ENCODE measurements at places on chromosomes 2 and 18.

- DNase-seq, result no peak
These were observed 177.8 kb upstream of the SCN7A start for GRCh38 chr2:166671801-166672200.

GRCh38 chr2:138842341-138842740 lies 62.2 kb upstream of the NXPH2 start:
- no peak for DNase-seq

DNA sequence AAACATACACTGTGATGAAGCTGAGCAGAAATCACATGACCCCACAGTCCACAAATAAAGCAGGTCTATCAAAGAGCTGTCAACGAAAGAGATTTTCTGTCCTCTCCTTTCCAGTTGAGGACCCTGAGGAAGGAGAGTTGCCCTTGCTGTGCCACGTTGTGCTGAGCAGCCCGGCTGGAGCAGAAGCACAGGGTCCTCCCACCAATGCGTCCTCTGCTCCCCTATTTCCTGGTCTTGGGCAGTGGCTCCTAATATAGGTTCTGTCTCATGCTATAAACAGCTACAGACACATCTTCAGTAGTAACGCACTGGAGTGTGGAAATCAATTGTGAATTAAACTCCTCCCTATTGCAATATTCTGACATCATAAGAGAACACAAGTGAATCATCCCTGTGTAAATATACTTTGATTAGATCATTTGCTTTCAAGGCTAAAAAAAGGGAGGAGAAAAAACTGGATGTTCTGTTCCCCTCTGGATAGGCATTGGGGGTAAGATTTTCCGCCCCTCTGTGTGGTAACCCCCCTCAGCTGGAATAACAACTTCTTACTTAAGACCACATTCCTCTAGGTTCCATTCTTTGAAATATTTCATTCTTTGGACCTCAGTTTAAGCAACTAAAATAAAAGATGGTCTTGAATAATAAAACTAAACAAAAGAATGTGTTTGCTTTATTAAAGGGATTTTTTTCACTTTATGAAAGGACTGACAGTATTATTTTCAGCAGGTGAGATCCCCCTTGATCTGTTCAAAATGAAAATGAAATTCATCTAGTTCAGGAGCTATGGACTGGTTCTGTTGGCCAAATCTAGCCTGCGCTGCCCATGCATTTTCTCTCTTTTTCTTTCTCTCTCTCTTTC lies 8.3 kb upstream of the RHOB start:
- no peak for DNase-seq

GRCh38 chr2:156999661-157000060 lies 257.8 kb upstream of the GALNT5 start:
- DNase-seq, result no peak

DNA sequence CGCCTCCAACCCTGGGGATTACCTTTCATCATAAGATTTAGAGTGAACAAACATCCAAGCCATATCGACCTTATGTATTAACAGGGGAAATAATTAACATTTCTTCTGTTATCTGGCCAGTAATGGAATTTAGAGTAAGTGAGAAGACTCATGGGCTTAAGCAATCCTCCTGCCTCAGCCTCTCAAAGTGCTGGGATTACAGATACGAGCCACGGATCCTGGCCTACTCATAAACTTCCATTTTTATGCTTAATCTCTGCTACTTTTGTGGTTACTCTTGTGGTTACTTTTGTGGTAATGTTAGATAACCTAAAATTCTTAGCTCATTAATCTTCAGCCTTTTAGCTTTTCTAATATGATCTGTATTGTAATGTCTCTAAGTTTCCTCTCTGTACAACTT lies 159.3 kb upstream of the SLC8A1 start:
- DNase-seq, result no peak

DNA sequence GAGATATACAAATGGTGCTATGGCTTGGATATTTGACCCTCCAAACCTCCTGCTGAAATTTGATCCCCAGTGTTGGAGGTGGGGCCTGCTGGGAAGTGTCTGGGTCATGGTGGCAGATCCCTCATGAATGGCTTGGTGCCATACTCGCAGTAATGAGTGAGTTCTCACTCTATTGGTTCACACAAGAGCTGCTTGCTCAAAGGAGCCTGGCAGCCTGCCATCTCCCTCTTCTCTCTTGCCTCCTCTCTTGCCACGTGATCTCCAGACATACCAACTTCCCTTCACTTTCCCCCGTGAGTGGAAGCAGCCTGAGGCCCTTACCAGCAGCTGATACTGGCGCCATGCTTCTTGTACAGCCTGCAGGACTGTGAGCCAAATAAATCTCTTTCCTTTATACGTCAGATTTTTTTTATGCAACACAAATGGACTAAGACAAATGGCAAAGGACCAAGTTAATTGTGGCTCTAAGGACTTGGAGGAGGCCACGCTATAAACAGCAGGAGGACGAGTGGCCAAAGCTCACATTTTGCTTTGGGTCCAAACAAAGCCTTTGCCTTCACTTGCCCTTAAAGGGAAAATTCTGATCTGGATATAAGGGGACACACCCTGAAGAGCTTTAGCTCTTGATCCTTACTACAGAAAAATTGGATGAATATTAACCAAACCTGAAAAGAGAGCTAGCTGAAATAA lies 214.7 kb downstream of the SS18 start:
- no peak for DNase-seq

DNA sequence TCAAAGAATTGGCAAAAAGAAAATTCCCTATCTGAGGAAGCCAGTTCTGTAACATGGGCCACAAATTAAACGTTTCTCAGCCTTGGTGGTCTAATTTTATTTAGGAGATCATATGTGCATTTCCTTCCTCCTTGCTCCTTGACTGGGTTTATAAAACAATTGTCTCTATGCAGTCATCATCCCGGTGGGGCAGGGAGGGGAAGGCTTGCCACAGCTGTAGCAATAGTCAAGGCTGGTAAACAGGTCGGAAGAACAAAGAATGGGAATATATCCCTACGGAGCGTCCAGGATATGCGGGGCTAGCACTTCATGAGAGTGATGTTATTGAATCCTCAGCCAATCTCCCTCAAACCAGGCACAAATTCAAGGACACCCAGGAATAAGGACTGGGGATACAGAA lies 143.8 kb downstream of the RNF152 start:
- DNase-seq, result no peak

- no peak for DNase-seq
These were observed 19.0 kb downstream of the TTLL4 start for GRCh38 chr2:218729640-218730039.

- DNase-seq, result no peak
These were observed 17.9 kb downstream of the CAPN10 start for GRCh38 chr2:240604291-240604938.

DNA sequence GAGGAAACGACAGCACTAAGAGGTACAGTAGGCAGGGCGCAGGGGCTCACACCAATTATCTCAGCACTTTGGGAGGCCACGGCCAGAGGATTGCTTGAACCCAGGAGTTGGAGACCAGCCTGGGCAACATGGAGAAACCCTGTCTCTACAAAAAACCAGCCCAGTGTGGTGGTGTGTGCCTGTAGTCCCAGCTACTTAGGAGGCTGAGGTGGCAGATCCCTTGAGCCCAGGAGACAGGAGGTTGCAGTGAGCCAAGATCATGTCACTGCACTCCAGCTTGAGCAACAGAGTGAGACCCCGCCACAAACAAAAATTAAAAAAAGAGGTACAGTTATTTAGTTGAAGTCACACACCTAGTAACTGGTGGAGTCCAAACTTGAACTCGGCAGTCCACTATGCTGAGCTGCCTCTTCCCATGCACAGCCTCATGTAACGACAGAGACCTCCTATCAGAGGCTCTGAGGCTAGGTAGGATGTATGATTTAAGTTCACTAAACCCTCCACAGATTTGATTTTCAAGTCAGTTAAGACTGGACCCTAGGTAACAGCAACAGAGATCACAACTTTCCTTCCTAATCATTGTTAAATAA lies 8.7 kb downstream of the STK17B start:
- no peak for DNase-seq

DNA sequence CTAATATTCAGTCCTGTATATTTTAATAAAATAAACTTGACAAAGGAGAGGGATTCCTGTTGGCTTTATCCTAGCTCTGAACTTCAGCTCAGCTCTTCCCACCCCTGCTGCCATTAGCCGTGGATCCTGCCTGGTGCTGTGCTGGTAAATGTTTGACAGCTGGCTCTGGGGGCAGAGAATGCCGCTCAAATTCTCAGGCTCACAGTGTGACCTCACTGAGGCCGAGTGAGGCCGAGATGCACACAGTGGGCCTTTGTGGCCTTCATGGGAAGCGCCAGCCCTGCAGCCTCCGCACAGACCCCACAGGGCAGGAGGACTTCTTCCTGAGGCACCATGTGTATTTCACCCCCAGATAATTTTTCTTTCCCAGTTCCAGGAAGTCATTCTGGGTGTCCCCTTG lies 16.5 kb upstream of the FAHD2A start:
- DNase-seq, result no peak

DNA sequence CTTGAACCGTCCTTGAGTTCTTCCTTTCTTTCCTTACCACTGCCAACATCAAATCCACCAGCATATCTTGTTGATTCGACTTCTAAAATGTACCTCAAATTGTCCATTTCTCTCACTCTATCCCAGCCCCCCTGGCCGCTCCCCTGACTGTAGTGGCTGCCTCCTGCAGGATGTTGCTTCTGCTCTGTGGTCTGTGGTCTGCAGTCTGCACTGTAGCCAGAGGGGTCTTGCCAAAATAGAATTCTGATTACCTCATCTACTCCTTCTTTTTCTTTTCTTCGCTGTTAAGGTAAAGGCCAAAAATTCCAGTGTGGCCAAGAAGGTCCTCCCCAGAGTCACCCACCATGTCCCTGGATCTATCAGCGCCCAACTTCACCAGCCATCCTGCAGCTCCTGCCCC lies 79.5 kb upstream of the ALPP start:
- DNase-seq, result no peak

DNA sequence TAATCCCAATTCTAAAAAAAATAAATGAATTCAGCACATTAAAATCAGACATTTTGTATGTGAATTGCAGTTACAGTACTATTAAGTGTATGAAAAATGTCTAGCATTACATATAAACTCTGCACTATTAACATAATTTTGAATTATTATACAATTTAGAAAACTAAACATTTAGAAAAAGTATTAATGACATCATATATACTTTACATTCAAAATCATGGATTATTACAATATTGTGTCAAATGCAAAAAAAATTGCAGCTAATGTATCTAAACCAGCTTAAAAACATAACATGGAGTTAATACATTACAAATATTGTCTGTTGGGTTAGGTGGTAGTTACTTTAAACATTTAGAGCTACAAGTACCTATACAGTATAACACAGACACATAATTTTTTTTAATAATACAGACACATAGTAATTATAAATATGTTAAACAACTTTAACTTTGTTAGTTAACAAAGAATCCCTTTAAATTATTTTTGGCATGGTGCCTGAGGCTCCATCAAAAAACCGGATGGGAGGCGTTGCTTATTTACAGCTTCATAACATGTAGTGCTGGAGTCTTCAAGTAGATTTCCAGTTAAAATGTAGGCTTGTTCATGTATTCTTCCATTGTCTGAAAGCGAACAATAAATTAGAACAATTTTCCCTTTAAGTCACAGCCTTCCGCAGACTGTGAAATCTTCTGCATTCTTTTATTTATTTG lies 79.1 kb downstream of the AP1S3 start:
- no peak for DNase-seq

- peak; percentile 2 for DNase-seq
These were observed 90.1 kb upstream of the TGFA start for GRCh38 chr2:70643715-70644114.

- no peak for DNase-seq
These were observed 571.5 kb downstream of the SLC4A3 start for GRCh38 chr2:220198896-220199295.

DNA sequence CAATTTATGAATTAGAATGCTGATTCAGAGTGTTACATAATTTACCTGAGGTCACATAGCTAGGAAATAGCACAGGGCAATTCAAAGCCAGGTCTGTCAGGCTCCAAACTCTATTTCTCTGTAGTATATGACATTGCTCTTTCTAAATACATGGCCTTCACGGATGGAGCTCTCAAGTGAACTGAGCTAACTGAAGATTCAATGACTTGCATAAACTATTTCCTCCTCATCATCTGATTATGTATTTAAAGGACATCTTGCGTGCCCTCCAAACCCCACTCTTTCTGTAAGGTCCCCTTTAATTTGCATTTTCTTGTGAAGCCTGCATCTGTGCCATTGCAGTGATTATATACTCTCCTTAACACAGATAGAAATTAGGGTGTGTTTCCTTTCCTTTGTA lies 537.4 kb upstream of the VRK2 start:
- DNase-seq, result no peak

- peak; percentile 4 for DNase-seq
These were observed 84.4 kb downstream of the PIK3C3 start for GRCh38 chr18:42039396-42039795.

DNA sequence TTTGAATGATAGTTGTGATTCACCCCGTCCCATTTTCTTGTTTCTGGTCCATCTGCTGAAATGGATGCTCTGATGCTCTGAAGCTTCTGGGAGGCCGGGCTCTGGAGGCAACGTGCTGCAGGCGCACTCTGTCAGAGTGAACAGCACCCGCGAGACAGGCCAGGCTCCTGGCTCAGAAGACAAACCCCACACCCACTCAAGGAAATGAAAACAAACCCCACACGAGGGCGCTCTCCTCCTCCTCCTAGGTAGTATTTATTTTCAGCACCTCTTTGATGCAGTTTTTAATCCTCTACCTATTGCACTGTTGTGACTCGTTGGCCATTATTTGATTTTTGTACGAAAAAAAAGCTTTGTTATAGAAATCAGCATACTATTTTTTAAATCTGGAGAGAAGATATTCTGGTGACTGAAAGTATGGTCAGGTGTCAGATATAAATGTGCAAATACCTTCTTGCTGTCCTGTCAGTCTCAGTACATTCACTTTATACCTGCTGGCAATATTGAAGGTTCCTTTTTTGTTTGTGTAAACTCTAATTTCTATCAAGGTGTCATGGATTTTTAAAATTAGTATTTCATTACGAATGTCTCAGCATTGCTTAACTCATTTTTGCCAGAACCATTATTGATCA lies 10.3 kb upstream of the CHST10 start:
- peak; percentile 86 for DNase-seq

DNA sequence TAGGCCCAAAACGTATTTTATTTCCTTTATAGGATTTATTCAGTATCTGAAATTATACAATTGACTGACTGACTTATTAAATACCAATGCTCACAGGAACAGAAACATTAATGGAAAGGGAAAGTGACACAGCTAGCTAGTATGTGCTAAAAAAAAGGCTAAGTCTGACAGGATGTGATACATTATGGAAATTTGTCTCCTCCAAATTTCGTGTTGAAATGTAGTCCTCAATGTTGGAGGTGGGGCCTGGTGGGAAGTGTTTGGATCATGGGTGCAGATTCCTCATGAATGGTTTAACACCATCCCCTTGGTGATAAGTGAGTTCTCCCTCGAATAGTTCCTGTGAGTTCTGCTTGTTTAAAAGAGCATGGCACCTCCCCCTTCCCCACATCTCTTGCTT lies 70.6 kb upstream of the WDR75 start:
- DNase-seq, result no peak

DNA sequence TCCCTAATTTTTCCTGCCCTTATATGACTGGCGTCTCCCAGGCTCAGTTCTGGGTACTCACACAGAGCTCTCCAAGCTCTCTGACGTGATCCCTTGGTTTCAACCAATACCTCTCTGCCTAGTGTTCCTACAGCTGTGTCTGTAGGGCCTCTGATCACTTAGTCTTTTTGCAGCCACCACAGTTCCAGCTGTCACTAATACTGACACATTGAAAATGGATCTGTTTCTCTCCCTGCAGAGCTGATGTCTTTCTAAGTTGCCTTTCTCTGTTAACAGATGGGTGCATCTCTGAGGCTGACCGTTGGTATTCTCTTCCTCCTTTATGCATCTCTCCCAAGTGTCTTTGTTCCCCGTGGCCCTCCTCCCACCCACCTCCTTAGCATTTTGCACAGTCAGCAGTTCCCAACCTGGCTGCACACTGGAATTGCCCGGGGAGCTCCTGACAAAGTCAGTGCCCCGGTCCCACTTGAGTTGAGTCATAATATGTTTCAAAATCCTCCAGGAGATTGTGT lies 62.5 kb downstream of the CERS6 start:
- DNase-seq, result peak; percentile 54

Measured in NCI-H526 (cell line).